ENCODE measurements at places on chromosomes 16 and 17.

GRCh38 chr16:21302898-21303528, 24.9 kb upstream of the CRYM start:
- peak; percentile 93 for DNase-seq

- no peak for DNase-seq
Measured at GRCh38 chr17:36844013-36844412, 93.3 kb upstream of the LHX1 start.

GRCh38 chr17:7477392-7478275, 1.8 kb downstream of the ZBTB4 start:
- peak; percentile 76 for DNase-seq

DNA sequence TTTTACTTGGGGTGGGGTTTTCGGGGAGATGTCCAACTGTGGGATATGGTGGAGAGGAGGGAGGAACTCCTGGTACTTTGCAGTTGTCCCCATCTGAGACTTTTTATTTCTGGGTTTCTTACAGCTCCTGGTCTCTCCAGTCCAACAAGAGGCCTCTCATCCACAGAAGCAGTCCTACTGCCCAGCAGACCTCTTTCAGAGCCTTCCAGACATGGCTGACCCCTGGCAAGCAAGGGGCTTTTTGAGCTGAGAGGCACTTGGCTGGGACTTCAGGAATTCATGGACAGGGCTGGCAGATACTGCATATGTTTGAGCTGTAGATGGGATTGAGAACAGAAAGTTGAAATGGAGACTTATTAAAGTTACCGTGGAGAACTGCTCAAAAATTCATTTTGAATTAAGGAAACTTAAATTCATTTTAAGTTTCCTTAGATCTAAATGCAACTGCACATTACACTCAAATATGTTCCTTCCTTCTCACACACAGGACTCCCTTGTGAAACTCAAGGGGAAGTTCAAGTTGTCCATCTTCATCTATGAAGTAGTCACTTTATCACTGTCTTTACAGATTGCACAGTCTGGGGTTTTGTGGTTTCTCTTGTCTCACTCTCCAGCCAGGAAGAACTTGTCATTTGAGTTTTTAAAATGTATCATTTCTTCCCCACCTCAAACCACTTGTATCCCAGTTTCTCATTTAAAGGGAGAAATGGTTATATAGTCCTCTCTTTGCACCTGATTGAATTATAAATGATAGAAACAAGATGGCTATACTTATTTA, 1.1 kb downstream of the LASP1NB start:
- no peak for DNase-seq

DNA sequence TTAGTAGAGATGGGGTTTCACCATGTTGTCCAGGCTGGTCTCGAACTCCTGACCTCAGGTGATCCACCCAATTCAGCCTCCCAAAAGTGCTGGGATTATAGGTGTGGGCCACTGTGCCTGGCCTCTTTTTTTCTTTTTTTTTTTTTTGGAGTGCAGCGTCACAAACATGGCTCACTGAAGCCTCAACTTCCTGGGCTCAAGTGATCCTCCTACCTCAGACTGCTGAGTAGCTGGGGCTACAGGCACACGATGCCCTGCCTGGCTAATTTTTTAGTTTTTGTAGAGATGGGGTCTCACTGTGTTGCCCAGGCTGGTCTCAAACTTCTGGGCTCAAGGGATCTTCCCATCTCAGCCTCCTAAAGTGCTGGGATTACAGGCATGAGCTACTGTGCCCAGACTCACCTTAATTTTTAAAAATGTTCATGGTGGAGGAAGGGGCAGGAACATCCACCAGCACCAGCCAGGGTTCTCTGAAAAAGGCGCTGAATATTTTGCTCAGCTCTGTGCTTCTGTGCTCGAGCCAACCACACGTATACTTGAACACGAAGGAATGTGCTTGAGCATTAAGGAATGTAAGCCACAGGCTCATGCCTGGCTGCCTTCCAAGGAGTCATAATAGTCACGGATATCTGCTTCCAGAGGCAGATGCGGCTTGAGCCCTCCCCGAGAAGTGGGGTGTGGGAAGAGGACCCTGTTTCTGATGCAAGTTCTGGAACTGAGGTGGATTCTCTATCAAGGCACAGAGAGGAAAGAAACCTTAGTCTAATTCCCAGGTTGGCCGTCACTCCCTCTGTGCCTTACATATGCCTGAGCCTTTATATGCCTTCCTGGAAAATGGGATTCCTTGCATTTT, 65.5 kb upstream of the CREBBP start:
- peak; percentile 98 for DNase-seq

DNA sequence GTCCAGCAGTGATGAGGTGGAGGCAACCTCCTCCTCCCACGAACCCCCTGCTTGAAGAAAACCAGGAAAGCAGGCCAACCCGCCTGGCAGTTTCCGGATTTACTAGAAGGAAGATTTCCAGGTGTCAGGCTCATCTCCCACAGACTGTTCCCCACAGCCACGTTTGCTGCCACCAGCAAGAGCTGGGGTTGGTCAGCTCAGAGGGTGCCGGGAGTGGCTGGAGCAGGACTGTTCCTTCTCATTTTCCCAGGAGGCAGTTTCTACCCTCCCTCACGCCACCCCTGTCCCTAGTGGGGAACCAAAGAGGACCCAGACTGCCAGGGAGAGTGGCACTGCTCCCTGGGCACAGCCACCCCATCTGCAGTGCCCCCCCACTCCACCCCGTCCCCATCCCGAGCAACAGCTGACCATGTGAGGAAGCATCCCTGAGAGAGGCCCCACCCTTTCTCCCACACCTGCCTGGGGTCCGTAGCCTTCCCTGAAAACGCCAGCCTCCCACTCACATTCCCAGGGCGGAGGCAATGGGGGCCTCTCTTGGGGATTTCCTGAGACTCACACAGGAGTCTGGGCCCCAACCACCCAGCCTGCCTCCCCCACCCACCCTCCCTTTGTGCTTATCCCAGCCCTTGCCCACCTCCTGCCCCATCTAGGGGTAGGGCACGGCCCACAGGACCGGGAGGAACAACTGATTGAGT, 5.9 kb downstream of the KRT17 start:
- DNase-seq: no peak

- no peak for DNase-seq
Measured at GRCh38 chr17:5605452-5605851, 21.1 kb upstream of the NLRP1 start.

DNA sequence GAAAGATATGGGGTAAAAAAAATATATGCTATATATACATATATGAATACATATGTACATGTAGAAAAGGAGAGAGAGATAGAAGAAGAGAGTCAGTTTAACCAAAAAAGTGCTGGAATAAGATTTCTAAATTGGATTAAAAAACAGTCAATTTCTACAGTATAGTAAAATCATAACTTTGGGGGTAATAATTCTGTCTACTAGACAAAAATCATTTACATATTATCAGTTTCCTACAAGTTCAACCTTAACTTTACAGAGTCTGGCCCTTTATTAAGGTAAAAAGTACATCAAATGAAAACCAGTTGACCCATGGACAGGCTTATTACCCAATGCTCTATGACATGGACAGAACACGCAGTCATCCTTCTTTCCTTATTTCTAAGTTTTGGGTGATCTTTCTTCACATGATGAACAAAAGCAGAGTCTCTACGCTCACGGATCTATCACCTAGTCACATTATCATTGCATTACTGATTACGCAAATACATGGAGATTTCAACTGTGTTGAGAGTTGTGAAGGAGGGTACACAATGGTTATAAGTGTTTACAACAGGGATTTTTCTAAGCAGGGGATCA, 63.9 kb upstream of the SMIM36 start:
- no peak for DNase-seq

GRCh38 chr17:2406903-2407790, 6.3 kb upstream of the MNT start:
- peak; percentile 95 for DNase-seq

DNA sequence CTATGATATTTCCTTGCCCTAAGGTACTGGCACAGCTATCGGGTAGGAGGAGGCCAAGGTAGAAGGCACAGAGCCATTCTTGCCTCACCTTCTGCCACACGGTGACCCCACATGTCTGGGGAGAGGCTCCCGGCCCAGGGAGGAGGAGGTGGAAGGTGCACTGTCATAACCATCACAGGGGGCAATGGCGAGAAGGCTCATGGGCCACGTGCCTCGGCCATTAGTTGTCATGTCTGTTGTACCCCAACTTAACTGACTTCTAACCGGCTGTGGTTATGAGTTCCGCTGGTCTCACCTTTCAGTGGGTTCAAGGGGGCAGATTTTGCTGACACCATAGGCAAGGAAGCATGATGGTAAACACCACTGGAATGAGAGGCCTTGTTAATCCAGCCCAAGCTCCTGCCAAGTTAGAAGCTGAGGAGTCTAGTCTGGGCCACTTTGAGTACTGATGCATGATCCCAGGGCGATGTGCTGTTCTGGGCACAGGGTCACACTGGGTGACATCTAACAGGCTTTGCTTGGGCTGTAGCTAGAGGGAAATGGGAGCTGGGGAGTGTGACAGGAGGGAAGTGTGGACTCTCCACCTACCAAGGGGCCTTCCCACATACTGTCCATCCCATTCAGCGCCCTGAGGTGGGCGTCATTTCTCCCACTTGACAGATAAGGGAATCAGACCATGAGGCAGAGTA, 39.6 kb downstream of the HLF start:
- DNase-seq: peak; percentile 34

DNA sequence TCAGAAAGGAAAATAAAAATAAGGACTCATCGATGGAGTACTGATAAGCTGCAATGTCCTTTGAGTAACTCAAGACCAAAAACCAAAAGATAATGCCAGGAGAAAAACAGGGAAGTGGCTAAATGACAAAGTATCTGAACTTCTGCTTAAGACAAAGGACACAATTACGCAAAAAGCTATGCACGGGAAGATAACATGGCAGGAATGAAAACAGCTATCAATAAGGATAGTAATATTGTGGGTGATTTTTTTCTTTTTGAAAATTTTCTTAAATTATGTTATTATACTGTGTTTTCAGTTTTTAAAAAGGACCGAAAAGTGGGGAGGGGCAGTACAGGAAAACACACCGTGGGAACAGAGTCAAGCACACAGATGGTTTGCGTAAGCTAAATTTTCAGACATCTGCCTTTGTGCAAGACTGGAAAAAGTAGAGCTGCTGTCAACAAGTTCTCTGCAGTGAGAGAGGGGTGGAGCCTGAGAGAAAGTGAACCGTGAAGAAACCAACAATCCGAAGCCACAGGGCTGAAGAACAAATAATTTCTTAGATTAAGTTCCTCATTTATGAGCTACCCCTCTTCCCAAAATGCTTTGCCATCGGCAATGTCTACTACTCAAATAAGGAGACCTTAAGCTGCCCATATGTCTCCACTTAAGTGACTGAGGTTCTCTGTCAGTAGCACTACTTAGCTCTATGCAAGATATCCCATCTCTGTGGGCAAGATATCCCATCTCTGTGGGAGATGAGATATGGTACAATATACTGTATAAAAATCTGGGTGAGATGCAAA, 99.9 kb upstream of the CORO6 start:
- no peak for DNase-seq

DNA sequence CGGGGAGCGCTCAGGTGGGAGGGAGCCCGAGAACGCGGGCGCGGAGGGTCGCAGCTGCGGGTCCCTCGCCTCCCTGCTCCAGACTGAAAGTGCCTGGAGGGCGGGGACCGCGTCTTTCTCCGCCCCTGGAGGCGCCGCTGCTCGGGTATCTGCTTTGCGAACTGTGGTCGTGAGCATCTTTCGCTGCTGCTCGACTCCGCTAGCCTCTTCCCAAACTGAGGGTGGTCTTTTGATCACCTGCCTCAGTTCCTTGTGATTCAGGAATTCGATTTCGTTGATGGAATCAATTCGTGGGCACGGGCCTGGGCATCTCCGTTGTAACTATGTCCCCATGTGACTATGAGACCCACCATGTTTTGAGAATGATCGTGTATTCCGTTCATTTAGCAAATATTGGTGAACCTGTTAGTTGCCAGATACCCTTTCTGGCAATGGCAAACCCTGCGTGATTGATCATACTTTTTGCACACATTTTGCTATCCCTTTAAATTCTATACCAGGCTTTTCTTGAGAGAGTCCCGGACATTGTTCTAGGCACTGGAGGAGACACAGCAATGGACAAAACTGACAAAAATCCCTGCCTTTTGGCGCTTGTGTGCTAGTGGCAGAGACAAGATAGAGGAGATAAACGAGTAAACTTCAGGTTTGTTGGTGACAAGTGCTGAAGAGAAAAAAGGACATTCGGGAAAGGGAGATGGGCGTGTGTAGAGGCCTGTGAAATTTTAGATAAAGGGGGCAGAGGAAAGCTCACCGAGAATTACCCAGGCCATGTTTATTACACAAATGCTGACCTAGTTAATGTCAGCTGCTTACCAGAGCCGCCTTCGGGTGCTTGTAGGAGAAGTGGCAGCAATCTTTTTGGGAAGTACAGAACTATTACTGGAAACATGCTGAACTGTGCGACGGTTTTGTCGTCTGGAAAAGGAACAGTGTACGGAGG, 948 bp downstream of the UTP18 start:
- DNase-seq: no peak

DNA sequence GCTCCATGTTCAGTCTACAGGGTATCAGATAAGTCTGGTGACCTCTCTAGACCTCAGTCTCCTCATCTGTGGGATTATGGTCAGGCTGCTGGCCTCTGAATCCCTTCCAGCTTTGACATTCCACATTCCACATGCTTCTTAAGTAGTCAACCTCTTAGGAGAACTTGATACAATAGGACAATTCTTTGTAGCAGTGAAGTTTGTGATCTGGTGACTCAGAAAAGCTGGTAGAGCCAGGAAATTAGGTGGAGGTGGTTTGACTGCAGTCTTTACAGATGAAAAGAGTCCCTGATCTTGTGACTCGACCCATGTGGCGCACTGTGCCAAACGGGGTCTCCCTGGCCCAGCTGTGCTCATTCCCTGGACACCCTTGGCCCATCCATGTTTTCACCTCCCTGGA, 147.8 kb downstream of the NTN1 start:
- no peak for DNase-seq

DNA sequence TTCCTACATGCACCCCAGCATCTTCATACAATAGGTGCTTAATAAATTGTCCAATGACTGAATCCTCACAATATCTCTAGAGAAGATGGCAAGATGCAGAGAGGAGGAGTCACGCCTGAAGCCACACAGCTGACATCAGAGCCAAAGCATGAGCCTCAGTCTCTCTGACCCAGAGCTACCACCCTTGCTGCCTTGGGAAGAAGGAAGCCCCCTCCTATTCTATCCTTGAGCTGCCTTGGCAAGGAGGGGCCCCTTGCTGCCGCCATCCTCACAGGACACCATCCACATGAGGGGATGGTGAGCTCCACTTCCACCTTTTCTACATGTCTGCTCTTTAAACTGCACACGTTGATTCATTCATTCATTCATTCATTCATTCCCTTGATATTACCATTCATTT, 37.0 kb upstream of the C16orf78 start:
- DNase-seq: no peak

DNA sequence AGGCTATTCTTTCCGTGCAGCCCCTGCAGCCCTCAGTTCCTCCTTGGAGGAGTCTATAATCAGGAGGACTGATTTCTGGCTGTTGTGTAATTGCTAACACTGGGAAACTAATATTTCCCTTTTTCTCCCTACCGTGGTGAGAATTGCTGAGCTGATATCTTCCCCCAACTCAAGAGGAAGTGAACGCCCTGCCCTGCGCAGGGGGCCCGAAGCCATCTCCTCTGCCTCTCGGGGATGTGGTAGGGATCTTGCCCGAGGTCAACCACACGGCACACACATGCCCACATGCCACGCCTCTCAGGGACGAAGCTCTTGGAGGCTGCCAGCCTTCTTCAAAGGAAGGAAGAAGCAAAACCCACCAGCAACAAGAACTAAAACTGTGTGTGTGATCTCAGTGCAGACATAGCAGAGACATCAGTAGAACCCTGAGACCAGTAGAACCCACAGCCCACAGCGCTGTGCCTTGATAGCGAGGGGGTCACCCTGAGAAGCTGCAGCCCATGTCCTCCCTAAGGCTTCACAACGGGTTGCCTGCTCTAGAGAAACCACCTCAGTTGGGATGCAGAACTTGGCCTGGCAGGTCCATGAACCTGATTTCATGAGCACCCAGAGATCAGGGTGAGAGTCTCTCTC, 8.9 kb upstream of the ULK2 start:
- no peak for DNase-seq
